ENCODE measurements at places on chromosomes 2 and 18. TPM values are rescaled to one million over a fixed set of nuclear protein-coding genes. Genes with fewer than 3 reads are reported as not detected.

- no peak for ATAC-seq
Observed at GRCh38 chr2:173751245-173751975, 213.8 kb downstream of the SP3 start.

DNA sequence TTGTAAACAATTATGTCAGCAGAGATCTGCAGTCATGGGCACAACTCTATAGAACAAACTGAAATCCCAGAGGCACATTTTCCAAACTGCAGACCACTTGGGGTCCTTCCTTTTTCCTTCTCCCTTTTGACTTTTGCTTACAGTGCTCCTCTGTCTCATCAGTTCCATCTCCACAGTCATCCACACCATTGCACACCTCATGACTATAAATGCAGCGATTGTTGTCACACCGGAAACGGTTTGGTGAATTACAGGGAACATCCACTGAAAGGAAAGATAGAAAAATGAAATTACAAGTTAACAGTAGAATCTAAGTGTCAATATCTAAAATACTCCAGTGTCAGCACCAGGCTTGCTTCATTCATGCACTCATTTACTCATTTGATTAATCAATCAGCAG is 96.4 kb downstream of the DHRS9 start:
- no peak for ATAC-seq

Gene C2orf92
- total RNA-seq, result 1.7 TPM

Gene MLPH
- 5.3 TPM for total RNA-seq

GRCh38 chr2:212970132-212970531 is 181.3 kb downstream of the IKZF2 start:
- ATAC-seq, result no peak

Gene MDH1B
- total RNA-seq, result 0.76 TPM

Gene FAM161A
- total RNA-seq, result 1.3 TPM

DNA sequence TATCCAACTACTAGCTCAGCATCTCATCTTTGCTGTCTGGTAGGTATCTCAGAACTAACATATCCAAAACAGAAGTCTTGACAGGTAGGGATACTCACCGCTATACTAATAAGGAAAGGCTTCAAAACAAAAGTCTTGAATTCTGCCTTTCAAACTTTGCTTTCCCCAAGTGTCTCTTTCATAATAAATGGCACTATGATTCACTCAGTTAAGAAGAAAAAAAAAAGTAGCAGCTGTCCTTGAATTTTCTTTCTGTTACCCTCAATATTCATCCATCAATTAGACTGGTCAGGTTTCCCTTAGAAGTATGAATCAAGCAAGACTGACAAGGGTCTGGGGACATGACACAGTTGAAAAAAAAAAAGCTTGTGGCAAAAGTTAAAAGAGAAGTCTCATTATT is 175.1 kb downstream of the GULP1 start:
- no peak for ATAC-seq

DNA sequence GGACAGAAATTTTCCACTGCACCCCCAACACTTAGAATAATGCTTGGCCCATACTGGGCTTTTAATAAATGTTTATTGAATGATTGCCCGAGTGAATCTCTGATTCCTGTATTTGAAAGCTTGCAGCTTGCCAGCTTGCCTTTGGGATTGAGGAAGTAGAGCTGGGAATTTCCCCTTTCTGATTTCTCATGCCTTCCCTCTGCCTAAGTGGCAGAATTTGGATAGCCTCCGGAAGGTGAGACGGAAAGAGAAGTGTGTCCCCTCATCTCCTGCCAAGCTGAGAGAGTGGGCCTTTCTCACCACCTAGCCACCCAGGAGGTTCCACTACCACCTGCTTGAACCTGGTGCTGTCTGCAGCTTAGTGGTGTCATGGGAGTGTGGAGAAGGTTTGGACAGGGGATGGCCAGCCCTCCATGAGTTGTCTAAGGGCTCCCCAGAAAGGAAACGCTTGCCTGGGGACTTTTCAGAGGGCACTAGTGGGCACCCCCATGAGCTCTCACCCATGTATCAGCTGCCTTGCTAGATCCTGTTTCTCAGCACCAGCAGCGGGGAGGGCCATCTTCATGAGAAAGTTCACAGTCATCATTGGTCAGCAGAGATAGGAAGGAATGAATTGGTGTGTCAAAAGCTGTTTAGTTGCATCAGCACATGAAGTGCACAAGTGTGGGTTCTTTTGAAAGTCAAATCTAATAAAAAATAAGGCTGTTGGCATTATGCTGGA is 8.6 kb upstream of the NCOA1 start:
- ATAC-seq, result peak; percentile 48

Gene SERPINB3
- 879 TPM for total RNA-seq

Gene CCDC178
- total RNA-seq, result 0.36 TPM

GRCh38 chr2:46574457-46575355 is 95.3 kb downstream of the TMEM247 start:
- ATAC-seq, result no peak

- no peak for ATAC-seq
Observed at GRCh38 chr18:8911408-8912340, 190.8 kb upstream of the NDUFV2 start.

GRCh38 chr2:3494984-3495666 is 24.2 kb downstream of the ADI1 start:
- no peak for ATAC-seq

GRCh38 chr2:132752421-132753206 is 82.6 kb upstream of the LYPD1 start:
- no peak for ATAC-seq

GRCh38 chr2:174699993-174700766 is 64.1 kb downstream of the CHRNA1 start:
- peak; percentile 73 for ATAC-seq

DNA sequence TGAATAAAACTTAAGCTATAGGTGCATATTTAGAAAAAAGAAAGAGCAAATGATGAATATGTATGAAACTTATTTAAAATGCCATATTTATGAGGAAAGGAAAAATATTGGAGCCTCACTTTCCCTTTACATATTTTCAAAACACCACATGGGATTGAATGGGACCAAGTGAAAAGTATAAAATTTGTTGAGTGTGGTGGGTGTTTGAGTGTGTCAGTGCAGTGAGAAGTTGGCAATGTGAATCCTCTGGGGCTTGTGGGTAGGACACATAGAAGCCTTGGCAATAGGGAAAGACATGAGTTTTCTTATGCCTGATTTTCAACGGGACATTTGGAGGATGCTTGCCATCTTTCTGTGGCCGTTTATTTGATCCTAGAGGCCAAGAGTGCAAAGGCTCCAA is 502.2 kb upstream of the CELF4 start:
- ATAC-seq, result no peak

DNA sequence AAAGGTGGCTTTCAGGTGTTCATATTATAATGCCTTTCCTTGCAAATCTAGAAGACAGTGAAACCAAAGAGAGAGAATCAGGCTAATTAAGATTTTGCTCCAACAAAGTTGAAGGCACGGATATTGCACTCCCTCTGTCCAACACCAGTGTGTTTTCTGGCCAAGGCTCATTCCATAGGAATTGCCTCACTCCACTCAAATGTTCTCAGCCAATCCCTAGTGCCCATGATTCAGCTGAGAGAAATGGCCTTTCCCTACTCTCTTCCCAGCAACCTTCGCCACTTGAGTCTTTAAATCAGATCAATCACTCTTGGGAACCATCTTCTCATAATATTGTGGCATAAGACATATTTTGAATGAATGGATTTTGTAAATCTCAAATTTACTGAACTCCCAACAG is 768.2 kb upstream of the ACVR2A start:
- ATAC-seq, result no peak

Gene TWSG1
- total RNA-seq, result 15.9 TPM

Gene BMP10
- not detected for total RNA-seq

GRCh38 chr2:54555318-54555837 is 99.3 kb downstream of the SPTBN1 start:
- ATAC-seq, result no peak

- no peak for ATAC-seq
Observed at GRCh38 chr2:18829976-18830375, 240.6 kb upstream of the NT5C1B start.

Gene PROKR1
- total RNA-seq, result not detected

Gene SALL3
- total RNA-seq, result not detected

DNA sequence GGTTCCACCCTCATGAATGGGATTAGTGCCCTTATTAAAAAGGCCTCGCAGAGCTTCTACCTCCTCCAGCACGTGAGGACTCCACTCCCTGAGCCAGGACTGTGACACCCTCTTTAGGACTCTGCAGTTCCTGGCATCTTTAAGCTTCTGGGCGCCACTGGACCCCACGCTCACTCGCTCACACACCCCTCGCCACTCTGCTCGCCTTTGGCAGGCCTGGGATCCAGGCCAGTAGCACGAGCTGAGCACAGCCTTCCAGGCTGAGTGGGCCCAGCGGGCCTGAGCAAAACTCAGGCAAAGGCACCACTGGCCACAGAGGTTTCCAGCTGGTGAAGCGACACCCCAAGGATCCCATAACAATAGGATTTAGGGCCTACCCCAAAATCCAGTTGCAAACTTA is 107.9 kb upstream of the GPC1 start:
- ATAC-seq, result no peak

GRCh38 chr18:51122266-51123045 is 75.0 kb downstream of the MEX3C start:
- no peak for ATAC-seq

DNA sequence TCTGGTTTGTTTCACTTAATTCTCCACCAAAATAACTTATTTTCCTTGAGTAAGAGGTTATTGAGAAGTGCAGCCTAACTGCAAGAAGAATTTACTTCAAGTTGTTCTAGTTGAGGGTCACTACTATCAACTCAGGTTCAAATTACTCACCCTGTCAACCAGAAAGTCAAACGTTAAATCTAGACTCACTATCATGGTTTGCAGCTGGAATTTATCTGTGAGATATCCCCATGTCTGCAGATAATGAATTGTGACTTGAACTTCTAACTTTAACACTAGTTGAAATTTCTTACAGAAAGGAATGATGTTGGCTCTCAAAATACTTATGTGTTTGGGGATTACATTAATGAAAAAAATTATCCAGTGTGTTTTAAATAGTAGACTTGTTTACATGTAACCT is 1145.7 kb upstream of the NXPH2 start:
- ATAC-seq, result no peak

DNA sequence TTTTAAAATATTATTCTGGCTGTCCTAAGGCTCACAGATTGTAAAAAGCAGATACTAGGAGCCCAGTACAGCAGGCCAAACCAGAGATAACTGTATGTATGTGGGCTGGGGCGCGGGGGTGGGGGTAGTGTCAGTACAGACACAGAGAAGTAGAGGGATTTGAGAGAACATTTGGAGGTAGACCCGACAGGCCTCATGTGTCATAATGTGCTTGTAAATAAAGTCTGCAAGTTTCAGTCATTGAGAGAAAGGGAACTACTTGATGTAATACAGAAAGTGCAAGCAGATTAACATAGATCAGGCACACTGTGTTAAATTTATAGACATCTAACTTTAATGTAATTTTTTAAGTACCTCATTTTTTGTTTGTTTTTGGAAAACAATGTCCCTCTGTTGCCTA is 7.4 kb upstream of the POLI start:
- no peak for ATAC-seq

DNA sequence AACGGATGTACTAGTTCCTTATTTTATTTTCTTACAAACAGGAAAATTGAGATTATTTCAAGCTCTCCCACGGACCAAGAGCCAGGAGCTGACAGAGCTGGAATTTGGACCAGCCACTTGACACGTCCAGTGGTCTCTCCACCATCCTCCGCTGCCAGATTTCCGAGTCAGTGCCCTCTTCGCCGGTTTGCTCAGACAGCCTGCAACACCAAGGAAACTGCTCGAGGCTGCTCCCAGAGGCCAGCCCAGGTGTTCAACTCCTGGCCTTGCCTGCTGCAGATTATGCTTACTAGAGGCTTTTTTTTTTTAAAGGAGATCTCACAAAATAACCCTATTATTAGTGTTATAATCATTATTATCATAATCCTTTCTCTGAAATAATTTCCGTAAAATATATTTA is 779.8 kb downstream of the RNF144A start:
- ATAC-seq, result no peak

GRCh38 chr2:66301022-66301766 is 133.7 kb upstream of the MEIS1 start:
- ATAC-seq, result no peak

Gene C1QL2
- not detected for total RNA-seq

DNA sequence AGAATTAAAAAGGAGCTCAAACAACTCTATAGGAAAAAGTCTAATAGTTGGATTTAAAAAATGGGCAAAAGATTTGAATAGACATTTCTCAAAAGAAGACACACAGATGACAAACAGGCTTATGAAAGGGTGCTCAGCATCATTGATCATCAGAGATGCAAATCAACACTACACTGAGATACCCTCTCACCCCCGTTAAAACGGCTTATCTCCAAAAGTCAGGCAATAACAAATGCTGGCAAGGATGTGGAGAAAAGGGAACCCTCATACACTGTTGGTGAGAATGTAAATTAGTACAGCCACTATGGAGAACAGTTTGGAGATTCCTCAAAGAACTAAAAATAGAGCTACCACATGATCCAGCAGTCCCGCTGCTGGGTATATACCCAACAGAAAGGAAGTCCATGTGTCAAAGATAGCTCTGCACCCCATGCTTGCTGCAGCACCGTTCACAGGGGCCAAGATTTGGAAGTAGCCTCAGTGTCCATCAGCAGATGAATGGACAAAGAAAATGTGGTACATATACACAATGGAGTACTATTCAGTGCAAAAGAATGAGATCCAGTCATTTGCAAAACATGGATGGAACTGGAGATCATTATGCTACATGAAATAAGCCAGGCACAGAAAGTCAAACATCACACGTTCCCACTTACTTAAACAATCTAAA is 46.7 kb upstream of the B3GNT7 start:
- no peak for ATAC-seq
